Panc1 (cell line): ENCODE measurements at places on chromosomes 2 and 18. TPM values are rescaled to one million over a fixed set of nuclear protein-coding genes. Genes with fewer than 3 reads are reported as not detected.

The IL36A gene
- total RNA-seq = not detected

The APCDD1 gene
- total RNA-seq = 0.36 TPM

The PID1 gene
- 2.9 TPM for total RNA-seq

The EPHA4 gene
- 3.4 TPM for total RNA-seq

The TRAF3IP1 gene
- total RNA-seq = 23.4 TPM
